ENCODE measurements at places on chromosomes 13 and 19.

GRCh38 chr19:749811-750210, 1.1 kb upstream of the MISP start:
- no peak for DNase-seq

DNA sequence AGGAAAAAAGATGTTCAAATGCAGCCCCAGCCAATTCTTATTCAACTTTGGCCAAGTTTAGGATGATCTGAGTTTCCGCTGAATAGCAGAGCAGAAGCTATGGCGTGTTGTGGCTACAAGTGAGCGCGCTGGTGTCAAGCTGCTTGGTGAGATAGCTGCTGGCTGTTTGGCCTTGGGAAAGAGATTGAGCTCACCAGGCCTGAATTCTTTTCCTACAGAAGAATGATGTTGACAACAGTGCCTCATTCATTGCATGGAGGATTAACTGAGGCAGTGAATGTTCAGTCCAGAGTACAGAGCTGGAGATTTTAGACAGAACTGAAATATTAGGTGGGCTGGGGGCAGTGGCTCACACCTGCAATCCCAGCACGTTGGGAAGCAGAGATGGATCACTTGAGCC, 31.5 kb upstream of the MAP3K10 start:
- no peak for DNase-seq

GRCh38 chr19:5330307-5330720, 10.3 kb downstream of the PTPRS start:
- no peak for DNase-seq

DNA sequence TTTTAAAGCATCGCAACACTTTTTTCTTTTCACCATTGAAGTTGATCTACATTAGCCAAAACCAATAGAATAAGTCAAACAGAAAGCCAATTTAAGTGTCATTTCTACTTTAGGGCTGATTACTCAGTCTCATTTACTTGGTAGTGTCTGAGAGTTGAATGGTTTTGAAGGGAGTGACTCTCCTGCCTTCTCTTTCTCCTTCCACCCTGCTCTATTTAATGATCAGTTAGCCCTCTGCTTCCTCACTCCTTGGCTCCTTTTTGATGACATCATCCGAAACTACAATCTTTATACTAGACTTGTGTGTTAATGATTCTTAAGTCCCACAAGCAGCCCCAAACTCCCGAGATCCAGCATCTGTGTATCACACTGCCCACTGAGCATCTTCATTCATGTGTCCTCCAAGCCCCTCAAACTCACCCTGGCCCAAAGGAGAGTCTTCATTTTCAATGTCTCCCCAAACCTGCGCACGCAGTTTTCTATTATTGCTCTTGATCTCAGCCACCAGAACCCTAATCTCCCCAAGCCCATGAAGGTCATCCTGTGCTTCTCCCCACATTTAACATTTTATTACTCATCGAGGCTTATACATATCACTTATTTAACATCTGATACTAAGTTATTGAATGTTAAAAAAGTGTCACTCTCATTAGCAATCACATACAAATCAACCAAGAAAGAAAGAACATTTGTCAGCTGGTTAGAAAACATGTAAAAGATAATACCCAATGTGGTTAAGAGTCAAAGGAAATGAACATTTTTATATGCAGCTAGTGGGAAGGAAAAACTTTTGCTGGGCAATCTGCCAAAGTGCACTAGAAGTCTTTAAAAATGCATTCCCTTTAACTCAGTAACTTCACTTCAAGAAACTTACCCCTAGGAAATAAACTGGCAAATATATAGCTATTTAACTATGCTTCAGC, 32.2 kb upstream of the ARGLU1 start:
- peak; percentile 54 for DNase-seq

DNA sequence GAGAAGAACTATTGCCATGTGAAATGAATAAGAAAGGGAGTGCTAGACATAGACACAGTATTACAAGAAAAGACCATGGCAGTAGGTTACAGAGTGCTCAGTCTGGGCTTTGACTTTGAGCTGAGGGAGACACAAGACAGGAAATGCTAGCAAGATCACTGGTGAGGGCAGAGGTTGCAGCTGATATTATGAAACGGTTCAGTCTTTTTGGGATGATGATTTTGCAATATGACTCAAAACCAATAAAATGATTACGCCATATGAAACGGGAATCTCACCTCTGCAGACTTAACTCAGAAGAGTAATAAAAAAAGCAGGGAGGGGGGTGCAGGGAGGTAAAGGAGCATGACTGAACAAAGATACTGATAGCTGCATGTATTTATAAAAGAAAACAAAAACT, 123.1 kb downstream of the RBM26 start:
- no peak for DNase-seq

DNA sequence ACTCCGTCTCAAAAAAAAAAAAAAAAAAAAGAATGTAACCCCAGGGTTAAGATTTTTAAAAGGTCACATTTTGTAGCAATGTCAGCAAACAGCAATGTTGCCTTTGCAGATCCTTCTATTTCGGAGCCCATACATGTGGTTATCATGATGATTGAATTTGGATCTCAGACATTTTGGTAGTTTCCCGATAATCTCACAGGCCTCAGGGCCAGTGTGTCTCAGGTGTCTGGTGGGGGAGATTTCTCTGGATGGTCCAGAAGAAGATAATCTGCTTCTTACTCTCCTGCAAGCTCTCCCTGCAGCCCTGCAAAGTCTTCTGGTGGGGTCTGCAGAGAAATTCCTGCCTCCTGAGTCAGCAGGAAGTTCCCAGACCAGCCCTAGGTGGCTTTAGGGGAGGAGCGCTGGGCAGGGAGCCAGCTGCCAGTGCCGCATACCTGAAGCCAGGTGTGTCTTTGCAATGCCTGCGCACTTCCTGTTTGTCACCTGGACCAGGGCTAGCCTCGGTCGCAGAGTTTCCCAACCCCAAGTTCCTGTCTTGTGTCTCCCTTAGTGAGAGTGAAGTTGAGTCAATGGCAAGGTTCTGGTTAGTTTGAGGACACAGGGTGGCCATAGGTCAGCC, 1.4 kb downstream of the SH2D3A start:
- peak; percentile 80 for DNase-seq

GRCh38 chr13:71712988-71713653, 153.9 kb downstream of the DACH1 start:
- no peak for DNase-seq

DNA sequence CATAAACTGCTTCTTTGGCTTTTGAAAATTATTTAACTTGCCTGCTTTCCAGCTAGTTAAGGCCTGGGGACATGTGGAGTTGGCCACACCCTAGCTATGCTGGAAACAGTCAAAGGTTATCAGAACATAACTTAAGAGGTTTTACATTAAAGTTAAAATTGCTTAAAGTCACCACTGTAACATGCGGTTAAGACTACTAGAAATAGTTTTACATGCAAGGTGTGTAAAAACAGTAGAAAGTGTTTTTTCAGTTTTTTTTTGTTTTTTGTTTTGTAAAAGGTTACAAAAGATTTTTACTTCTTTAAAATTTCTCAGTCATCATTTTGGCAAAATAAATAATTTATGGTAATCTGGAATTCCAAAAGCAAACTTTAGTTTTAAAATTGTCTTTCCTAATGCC, 763.1 kb downstream of the UQCRFS1 start:
- DNase-seq = no peak

DNA sequence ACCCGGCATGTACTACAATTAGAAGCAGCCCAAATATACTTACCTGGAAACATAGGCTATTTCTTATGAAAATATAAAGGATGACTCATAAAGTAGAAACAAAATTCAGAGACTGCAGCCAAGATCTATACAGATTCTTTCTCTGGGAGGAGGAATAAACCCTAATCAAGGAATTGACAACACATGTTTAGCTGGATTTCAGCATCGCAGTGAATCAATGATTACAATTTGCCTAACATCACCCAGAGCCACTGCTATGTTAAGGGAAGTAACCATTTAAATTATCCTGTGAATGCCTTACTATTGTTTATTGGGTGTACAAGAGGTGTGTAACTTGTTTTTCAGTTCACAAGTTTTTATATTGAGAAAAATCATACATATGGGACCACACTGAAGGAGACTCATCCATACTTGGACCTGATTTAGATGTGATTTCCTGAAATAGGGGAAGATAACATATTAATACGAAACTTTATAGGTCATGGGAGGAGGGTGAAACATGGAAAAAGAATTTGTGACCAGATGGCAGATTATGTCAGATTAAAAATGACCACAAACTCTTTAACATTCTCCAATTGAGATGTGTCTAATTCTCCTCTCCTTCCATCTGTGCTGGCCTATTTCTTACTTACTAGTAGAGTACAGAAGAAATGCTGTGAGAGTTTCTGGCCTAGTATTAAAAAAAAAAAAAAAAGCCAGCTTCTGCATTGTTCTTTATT, 1168.4 kb downstream of the SLITRK1 start:
- no peak for DNase-seq

- no peak for DNase-seq
Observed at GRCh38 chr19:46975011-46975924, 44.4 kb upstream of the NPAS1 start.

GRCh38 chr19:16048583-16048982, 27.7 kb upstream of the TPM4 start:
- no peak for DNase-seq

DNA sequence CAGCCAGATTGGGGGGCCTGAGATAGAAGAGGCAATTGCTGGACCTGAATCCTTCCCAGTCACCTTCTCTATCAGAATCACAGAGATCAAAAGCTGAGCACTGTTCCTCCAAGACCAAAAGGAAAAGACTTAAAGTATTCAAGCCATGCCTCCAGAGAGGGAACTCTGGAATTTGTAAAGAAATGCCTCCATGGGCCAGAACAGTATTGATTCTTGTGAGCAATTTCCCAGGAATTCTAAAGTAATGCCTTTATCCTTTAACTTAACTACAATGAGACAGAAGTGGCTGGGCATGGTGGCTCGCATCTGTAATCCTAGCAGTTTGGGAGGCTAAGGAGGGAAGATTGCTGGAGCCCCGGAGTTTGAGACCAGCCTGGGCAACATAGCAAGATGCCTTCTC, 148.8 kb downstream of the FLT1 start:
- no peak for DNase-seq

GRCh38 chr13:60969656-60970055, 446.0 kb downstream of the PCDH20 start:
- no peak for DNase-seq

DNA sequence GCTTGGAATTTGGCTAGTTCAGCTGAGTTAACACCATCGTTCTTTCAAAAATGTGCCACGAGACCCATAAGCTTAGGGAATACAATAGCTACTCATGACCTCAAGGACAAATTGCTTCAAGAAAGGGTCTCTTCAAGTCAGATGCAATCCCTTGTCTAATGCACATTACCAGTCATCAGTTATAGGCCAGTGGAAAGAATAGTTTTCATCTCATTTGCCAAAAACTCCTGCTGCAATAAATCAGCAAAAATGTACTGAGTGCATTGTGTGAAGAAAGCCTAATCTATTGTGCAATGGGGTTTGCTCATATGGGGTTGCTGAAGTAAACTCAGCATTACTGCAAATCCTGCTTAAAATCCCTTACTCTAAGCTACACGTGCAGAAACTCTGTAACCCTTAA, 208.3 kb upstream of the NBEA start:
- DNase-seq = no peak

- DNase-seq = peak; percentile 90
Observed at GRCh38 chr19:47813304-47813994, 8.3 kb upstream of the CRX start.

DNA sequence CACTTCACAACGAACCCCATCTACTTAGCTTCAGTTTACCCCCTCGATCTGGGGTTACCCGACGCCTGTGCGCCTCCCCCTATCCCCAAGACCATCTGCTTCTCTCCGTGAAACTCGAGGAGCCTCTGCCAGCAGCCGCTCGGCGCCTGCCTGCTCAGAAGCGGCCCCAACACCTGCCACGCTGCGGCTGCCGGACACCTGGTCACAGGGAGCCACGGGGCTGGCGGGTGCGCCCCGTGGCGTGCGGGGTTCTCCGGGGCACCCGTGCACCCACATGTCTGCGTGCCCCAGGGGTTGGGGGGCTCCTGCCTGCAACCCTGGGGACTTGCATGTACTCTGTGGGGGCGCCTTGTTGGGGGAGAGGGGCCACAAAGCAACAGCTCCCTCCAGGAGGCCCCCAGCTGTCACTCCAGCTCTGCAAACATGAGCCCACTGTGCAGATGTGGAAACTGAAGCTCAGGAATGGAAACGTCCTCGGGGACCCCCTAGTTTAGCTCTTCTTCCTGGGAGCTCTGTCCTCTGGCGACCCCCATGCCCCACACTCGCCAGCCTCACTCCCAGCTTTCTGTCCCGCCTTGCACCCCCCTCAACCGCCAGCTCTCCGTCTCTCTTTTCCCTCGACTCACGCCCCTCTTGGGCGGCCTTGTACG, 7.0 kb upstream of the SEMA6B start:
- no peak for DNase-seq

DNA sequence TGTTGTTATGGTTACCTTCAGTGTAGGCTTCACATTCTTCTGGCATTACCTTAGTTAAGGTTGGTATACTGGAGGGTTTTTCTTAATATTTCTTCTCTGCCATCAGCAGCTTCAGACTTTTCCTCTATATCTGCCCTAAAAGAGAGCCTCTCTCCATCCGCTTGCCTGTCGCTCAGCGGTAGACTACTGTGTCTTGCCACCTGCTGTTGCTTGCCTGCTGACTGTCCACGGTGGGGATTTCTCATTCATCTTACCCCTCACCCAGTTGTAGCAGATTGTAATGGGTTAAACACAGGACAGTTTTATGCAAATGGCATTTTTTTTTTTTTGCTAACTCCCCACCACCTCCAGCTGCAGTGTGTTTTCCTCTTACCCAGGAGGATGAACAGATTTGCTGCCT, 577.2 kb downstream of the SLITRK5 start:
- DNase-seq = no peak

DNA sequence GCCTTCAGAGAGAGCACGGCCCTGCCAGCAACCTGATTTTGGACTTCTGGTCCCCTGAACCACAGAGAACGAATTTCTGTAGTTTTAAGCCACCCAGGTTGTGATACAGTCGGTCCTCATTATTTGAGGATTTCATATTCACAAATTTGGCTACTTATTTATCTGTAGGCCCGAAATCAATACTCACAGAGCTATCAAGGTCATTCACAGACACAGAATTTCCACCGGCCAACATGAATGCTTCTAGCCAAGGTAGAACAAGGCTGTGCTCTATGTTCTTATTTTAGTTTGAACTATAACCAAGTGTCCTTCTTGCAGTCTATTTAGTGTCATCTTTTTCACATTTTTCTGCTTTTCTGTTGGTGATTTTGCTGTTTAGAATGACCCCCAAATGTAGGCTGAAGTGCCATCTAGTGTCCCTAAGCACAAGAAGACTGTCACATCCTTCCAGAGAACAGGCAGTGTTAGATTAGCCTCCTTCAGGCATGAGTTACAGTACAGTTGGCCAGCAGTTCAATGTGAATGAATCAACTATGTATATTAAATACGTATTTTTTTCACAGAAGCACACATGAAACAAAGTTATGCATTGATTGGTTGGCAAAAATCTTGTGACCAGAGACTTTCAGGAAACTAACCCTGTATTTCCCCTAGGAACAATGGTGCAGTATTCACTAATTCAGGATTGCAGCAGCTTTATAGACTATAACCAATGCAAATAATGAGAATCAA, 63.5 kb downstream of the C13orf42 start:
- no peak for DNase-seq

DNA sequence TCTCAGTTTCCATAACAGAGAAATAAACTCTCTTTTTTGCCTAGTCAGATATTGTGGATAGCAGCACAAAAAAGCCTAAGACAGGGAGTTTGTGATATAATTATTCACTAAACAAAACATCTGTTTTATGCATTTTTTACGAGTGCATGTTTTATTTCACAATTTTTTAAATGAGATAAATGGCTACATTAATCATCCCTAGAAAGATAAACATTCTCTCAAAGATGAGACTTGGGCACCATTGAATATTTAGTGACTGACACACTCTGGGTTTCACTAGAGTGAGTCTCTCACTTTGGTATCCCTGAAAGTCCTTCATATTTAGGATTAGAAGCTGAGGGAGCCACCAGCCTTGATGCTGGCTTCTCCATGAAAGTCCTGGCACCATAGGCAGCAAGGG, 74.3 kb upstream of the LRCH1 start:
- DNase-seq = no peak

Measured in lower leg skin (tissue), 4 donors.